ENCODE measurements at places on chromosomes 5 and 9. TPM values are rescaled to one million over a fixed set of nuclear protein-coding genes. Genes with fewer than 3 reads are reported as not detected.

The LCNL1 gene
- not detected for total RNA-seq

The ANKRD34B gene
- total RNA-seq: not detected

The CXCL14 gene
- total RNA-seq: 0.34 TPM

The ADGRD2 gene
- 0.34 TPM for total RNA-seq

The TMEM8B gene
- 5.8 TPM for total RNA-seq

The BTNL9 gene
- total RNA-seq: 0.07 TPM

The IFNK gene
- total RNA-seq: not detected

The AGXT2 gene
- total RNA-seq: not detected

The PIP5KL1 gene
- 4.3 TPM for total RNA-seq

The DNM1 gene
- 2.6 TPM for total RNA-seq

The PAEP gene
- total RNA-seq: not detected

The RBM18 gene
- total RNA-seq: 14.7 TPM

The TCOF1 gene
- 29.3 TPM for total RNA-seq

The IRX2 gene
- 8.5 TPM for total RNA-seq

The IPO11 gene
- 39.6 TPM for total RNA-seq

All from nasal cavity respiratory epithelium epithelial cell of viscerocranial mucosa (primary cell).